ENCODE measurements at places on chromosomes 6 and 20. TPM values are rescaled to one million over a fixed set of nuclear protein-coding genes. Genes with fewer than 3 reads are reported as not detected.

The MAPK13 gene
- total RNA-seq: 7.6 TPM

The CASS4 gene
- 2.4 TPM for total RNA-seq

The GSTA2 gene
- not detected for total RNA-seq

The MAD2L1BP gene
- total RNA-seq: 37.7 TPM

The BLTP3A gene
- 3.9 TPM for total RNA-seq

The SKIC2 gene
- 46.7 TPM for total RNA-seq

All from bronchus fibroblast of lung (primary cell).